ENCODE measurements at places on chromosomes 2 and 18. TPM values are rescaled to one million over a fixed set of nuclear protein-coding genes. Genes with fewer than 3 reads are reported as not detected.

The SERPINB4 gene
- total RNA-seq: not detected

The DSG1 gene
- not detected for total RNA-seq

The MFSD6 gene
- total RNA-seq: 2.2 TPM

The ALPP gene
- not detected for total RNA-seq

The LHCGR gene
- total RNA-seq: not detected

The DYNAP gene
- total RNA-seq: not detected

The PAX8 gene
- total RNA-seq: 1.5 TPM

The SOX11 gene
- not detected for total RNA-seq

The GLI2 gene
- 5.3 TPM for total RNA-seq

The PJVK gene
- total RNA-seq: 1.6 TPM

The ELOA2 gene
- not detected for total RNA-seq

The ANKRD62 gene
- not detected for total RNA-seq

The ERBB4 gene
- 0.16 TPM for total RNA-seq

The TMEM200C gene
- total RNA-seq: 0.33 TPM

The LDLRAD4 gene
- total RNA-seq: 0.54 TPM

Data from fibroblast of the aortic adventitia (primary cell).